ENCODE measurements at places on chromosomes 6 and 20.

DNA sequence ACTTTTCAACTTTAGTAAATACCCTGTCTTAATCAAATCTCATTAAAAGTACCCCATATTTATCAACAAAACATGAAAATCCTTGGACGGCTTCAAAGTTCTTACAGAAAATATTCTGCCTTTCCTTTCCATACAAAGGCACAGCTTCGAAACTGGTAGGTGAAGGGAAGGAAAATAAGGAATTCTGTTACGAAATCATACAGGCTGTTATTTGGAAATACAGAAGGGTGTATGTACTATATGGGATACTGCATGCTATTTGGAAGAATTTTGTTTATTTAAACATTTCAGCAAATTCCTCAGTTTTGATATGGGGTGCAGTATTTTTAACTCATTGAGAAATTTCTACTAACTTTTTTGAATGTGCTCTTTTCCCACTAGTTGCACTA lies 138.4 kb upstream of the BTN3A2 start:
- DNase-seq = no peak

- no peak for DNase-seq
These were observed 55.9 kb upstream of the RREB1 start for GRCh38 chr6:7051780-7052442.

GRCh38 chr20:51639206-51639832 lies 96.8 kb upstream of the NFATC2 start:
- DNase-seq = no peak

DNA sequence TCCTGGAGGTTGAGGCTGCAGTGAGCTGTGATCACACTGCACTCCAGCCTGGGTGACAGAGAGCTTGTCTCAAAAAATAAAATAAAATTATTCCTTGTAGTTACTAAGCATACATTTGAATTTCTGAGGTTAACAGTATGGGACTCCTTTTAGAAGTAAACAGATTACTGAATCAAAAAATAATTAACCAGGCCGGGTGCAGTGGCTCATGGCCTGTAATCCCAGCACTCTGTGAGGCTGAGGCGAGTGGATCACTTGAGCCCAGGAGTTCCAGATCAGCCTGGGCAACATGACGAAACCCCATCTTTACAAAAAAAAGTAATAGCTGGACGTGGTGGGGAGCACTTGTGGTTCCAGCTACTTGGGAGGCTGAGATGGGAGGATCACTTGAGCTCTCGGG lies 22.1 kb upstream of the EEF1A1 start:
- DNase-seq = no peak

GRCh38 chr6:43532201-43532600 lies 15.3 kb downstream of the POLR1C start:
- no peak for DNase-seq
